ENCODE measurements at places on chromosomes 5 and 9. TPM values are rescaled to one million over a fixed set of nuclear protein-coding genes. Genes with fewer than 3 reads are reported as not detected.

Gene ST8SIA4
- total RNA-seq = 61.3 TPM

Gene BHMT2
- total RNA-seq = not detected

Gene ANGPTL2
- total RNA-seq = not detected

Gene ANKRD18B
- 0.65 TPM for total RNA-seq

Gene SLC6A7
- total RNA-seq = not detected

Gene INSL4
- not detected for total RNA-seq

Gene SLC6A3
- total RNA-seq = not detected

Gene SNAPC4
- total RNA-seq = 28.0 TPM

Gene QSOX2
- 28.0 TPM for total RNA-seq

Gene C5orf63
- 5.7 TPM for total RNA-seq

Gene ANKS6
- 13.4 TPM for total RNA-seq

Gene PCDHGA1
- 0.09 TPM for total RNA-seq

Gene PCDHA12
- total RNA-seq = not detected

Gene IFNA13
- total RNA-seq = not detected

Gene MYORG
- total RNA-seq = 1.4 TPM

Gene LECT2
- total RNA-seq = not detected

Gene F2R
- total RNA-seq = 2.9 TPM

Gene MYO10
- 0.28 TPM for total RNA-seq

Gene SSNA1
- 95.1 TPM for total RNA-seq

Gene CCDC127
- 7.7 TPM for total RNA-seq

Gene BSPRY
- total RNA-seq = 10.6 TPM

Gene ZFAND5
- total RNA-seq = 121 TPM

Gene SPATA6L
- total RNA-seq = not detected

Gene PRRX2
- total RNA-seq = 3.4 TPM

Gene NTNG2
- 1.6 TPM for total RNA-seq

Gene C5
- 1.5 TPM for total RNA-seq

Gene LSM11
- 9.2 TPM for total RNA-seq

Gene CACNA1B
- total RNA-seq = not detected

Gene GAPT
- not detected for total RNA-seq

Gene NRG2
- total RNA-seq = 0.07 TPM

Gene CKMT2
- total RNA-seq = not detected

Gene SLC34A3
- total RNA-seq = not detected

Gene IRGM
- 1.2 TPM for total RNA-seq

Gene OTULINL
- total RNA-seq = 9.4 TPM

All from activated CD4-positive, alpha-beta T cell treated with anti-CD3 and anti-CD28 coated beads, Interleukin-2, amount 10 ng/mL, durations not matched to agents 24 days and 14 days (primary cell).